ENCODE measurements at places on chromosomes 4 and X.

DNA sequence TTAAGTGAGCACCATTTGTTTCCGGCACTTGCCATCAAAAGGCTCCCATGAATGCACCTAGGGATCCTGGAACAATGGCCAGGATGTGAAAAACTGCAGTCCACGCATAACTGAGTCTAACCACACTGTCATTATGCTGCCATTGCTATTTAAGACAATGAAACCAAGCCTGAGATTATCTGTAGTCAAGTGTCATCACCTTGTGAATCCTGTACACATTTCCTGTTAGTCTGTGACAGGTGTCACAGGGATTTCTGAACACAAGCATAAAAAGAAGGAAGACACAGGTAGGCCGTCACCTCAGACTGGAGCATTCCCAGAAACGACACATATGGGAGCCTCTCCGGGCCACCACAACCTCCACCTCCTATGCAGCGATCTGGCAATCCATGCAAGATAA is 66.7 kb downstream of the HADH start:
- no peak for DNase-seq

- no peak for DNase-seq
These were observed 45.7 kb upstream of the INTU start for GRCh38 chr4:127586922-127587571.

GRCh38 chr4:6038711-6039110 is 20.5 kb upstream of the C4orf50 start:
- no peak for DNase-seq

DNA sequence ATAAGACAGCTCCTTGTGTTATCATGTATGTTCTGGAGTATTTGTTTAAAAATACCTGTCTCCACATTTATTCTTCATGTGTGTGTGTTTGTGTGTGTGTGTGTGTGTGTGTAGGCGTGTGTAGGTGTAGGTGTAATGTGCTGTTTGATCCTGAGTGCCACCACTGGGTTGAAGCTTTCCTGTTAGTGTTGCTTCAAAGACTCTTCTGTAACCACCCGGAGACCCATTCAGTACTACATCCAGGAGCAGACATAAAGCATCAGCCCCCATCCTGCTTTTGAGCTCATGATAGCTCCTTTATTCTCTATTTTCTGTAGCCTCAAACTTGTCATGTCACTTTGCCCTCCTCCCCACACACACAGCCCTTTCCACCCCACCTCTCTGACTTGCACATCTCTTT is 3.0 kb upstream of the ZDHHC9 start:
- no peak for DNase-seq

- DNase-seq, result no peak
These were observed 21.8 kb downstream of the MID1 start for GRCh38 chrX:10598540-10598939.

DNA sequence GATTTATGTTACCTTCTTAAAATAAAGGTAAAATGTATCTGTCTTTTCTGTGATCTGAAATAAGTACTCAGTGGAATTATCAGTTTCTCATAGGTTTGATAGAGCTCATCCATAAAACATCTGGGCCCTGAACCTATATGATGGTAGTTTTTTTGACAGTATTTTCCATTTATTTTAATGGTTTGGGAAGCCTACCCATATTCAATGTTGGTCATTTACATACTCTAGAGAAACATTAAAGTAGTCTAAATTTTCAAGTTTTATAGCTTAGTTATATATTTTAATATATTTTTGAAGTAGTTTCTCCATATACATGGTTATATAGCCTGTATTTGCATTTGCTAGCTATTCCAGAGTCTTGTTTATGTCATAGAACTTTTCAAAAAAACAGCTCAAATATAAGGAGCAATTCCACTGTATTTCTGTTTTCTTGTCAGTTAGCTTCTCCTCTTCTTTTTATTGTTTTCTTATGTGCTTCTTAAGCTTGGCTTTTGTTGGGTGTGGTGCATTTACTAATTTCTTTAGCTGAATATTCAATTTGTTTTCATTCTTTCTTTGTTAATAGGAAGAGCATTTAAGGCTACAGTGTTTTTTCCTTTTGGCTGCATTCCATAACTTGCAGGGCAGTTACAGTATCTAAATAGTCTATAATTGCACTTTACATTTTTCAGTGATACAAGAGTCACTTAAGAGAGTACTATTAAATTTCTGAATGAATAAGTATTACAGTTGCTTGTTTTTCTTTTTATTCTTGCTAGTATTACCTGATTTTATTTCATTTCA is 181.4 kb downstream of the DKK2 start:
- no peak for DNase-seq

- DNase-seq, result no peak
These were observed 105.2 kb downstream of the GASK1B start for GRCh38 chr4:158067646-158068045.

DNA sequence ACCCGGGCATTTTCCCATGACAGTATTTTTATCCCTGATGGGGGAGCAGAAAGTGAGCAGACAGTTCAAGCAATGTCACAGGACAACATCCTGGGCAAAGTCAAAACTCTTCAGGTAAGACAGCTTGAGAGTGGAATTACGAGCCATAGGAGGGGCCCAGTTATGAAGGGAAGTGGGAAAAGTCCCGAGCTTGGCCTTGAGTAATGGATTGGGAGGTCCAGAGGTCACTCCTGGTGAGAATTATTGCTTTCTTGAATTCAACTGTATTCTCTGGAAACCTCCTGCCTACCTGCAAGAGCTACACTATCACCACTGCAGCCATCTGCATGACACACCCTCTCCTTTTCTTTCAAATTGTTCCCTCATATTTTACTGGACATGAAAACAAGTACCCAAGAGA is 89.1 kb downstream of the AASDH start:
- DNase-seq, result no peak

DNA sequence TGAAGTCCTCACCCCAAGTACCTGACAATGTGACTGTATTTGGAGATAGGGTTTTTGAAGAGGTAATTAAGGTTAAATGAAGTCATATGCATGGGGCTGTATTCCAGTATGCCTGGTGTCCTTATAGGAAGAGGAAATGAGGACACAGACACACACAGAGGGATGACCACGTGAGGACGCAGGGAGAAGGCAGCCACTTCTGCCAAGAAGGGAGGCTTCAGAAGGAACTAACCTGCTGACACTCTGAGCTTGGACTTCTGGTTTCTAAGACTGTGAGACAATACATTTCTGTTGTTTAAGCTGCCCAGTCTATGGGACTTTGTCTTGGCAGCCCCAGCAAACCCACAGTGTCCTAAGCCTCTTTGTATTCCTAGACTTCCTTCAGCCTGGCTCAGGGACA is 3.0 kb upstream of the SLC2A9 start:
- DNase-seq, result no peak

DNA sequence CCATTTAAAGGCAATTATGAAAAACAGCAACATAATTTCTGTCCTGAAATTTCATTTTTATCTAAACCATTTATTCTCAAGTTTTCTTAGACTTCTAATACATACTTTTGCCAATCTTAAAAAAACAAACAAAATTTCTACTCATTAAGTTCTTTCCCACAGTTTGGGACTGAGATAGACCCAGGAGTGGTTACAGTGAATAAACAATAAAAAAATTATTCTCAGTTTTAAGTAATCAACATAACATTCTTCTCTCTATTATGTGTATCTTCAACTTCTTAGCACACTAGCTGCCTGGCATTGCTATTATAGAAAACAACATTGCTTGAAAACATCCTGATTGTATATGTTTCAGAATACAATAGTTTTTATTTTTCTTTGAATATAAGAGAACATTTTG is 532.8 kb downstream of the IL15 start:
- no peak for DNase-seq

- no peak for DNase-seq
These were observed 1084.1 kb downstream of the TECRL start for GRCh38 chr4:63325140-63325539.

GRCh38 chr4:119865789-119866188 is 200.9 kb downstream of the MAD2L1 start:
- no peak for DNase-seq

DNA sequence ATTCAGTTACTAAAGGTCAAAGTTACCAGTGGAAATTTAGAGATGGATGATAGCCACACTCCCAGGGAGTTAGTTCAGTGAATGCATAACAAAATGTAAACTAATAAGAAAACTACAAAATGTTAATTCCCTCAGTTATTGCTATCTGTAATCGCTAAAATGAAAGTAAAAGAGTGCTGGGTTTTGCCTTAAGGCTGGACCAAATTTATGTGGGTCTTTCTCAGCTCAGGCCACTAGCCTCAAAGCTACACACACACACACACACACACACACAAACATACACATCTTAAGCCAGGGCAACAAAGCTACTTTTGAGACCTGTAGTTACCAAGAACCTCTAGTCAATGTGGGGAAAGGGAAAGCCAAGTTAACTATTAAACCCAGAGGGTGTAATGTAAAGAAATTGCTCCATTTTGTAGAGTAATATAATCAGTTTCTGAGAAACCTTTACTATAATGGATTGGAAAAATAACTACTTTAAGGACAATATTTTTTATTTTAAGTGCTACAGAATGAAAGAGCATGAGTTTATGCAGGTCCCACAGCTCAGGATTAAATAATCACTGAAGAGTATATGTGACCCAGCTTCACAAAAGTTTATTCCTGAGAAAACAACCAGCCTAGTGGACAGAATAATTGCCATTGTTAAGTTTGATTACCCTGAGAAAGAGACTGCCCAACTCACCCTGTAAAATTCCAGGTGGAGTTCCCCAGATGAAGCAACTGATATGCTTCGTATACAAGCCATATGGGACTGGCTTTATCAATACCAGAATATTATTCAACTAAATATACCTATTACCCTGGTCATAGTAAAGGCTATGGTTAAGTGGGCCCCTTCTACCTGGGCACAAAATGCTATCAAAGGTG is 8.9 kb upstream of the UGT2A3 start:
- no peak for DNase-seq

DNA sequence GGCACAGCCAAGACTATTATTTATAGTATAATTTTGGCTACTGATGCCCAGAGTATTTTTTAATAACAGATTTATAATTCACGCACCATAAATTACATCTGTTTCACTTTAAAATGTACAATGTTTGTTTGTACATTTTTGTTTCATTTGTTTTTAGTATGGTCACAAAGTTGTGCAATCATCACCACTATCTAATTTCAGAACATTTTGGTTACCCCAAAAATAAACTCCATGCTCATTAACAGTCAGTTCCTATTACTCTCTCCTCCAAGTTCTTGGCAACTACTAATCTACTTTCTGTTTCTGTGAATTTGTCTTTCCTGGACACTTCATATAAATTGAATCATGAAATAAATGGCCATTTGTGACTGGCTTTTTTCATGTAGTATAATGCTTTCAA is 176.7 kb downstream of the SH3BGRL start:
- no peak for DNase-seq

GRCh38 chrX:100662796-100663195 is 18.8 kb downstream of the SRPX2 start:
- no peak for DNase-seq

DNA sequence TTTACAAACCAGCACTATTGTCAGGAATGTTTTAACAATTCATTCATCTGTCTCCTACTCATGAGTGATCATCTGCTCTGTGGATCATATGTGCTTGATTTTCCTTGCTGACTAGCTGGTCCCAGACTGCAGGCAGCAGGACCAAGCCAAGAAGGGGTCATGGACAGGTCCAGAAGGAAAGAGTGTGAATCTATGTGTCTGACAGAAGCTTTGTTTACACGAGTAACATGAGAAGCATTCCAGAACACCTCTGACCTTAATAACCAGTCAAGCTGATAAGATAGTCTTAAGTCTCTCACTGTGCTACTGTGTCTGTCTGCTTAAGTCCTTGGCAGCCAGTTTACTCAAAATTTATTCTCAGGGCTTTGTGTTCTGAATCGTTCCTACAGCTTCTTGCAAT is 39.0 kb downstream of the GUCY1A1 start:
- DNase-seq, result no peak

- no peak for DNase-seq
These were observed 425.2 kb upstream of the FTHL17 start for GRCh38 chrX:31497086-31497485.

GRCh38 chrX:114619874-114620273 is 36.0 kb downstream of the HTR2C start:
- no peak for DNase-seq

DNA sequence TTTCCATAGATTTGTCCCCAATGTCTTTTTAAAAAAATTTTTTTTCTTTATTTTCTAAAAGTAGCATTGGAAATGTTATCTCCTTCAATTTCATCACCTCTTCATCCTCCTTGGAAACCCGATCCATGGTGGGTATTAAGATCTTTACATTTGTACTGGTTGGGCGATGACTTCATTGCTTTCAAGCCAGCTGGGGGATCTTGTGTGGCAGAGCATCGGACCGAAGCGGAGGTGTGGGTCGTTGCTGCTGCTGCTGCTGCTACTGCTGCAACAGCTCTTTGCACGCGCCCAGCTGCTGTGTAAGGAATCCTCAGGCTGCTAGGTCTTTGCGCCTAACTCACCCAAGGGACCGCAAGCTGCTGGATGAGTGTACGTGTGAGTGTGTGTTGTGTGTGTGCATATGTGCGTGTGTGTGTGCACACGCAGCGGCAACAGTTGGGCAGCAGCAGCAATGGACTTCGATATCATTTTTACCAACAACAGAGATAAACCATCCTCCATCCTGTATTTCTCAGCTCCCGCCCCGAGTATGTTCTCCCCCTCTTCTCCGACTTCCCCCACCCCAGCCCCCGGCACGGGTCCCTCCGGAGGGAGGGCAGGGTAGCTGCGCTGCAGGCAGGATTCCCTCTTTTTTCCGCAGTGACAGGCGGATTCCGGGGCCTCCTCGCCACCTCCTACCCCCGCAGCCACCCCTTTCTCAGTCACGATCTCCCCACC is 768 bp upstream of the CDKL5 start:
- no peak for DNase-seq

DNA sequence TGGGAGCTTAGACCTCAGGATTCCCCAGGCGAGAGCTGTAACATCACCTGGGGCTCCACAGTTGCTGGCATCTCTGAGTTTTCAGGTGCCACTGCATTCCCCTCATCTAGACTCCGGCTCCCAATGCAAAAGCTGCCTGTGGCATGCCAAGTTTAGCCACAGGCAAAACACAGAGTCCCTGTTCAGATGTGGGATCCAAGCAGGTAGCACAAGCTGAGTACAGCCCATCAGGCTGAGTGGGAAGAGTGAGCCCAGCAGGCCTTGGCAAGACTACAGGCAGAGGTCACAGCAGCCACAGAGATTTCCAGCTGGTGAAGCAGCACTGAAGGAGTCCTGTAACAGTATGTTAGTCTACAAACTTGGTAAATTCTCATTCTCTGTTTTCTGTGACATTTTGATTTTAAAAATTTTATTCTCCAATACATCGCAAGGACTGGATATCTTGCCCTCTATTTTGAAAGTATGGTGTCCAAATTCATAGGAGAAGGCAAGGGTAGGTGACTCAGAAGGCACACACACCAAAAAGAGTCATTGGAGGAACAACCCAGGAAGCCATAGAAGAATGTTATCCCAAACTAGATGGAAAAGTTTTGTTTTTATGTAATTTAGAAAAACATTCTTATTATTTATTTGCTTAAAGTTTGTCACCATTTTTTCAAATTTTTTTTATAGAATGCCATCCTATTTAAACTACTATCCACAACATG is 13.6 kb upstream of the CXCL2 start:
- no peak for DNase-seq

- no peak for DNase-seq
These were observed 336.7 kb downstream of the DTHD1 start for GRCh38 chr4:36618102-36618501.
